ENCODE measurements at places on chromosomes 16 and 17.
A peak's percentile ranks its signal among the peaks of the same experiment; 100 is the strongest.

DNA sequence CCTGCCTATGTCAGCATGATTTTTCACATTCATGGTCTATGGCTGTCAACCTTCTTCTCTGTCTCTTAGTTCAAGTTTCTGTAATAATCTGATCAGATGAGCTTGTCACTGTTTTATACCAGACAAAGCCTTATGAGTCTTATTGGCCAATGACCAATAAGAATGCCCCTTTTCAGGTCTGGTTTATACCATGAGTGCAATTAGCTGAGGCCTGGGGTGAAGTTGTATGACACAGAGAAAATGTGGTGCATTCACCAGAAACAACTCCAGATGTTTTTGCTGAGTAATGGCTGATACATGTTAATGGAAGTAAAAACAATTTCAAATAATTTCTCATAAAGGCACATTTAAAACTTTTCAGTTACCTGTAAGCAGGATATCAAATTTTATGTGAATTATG lies 218.6 kb upstream of the CDH8 start:
- DNase-seq = no peak

DNA sequence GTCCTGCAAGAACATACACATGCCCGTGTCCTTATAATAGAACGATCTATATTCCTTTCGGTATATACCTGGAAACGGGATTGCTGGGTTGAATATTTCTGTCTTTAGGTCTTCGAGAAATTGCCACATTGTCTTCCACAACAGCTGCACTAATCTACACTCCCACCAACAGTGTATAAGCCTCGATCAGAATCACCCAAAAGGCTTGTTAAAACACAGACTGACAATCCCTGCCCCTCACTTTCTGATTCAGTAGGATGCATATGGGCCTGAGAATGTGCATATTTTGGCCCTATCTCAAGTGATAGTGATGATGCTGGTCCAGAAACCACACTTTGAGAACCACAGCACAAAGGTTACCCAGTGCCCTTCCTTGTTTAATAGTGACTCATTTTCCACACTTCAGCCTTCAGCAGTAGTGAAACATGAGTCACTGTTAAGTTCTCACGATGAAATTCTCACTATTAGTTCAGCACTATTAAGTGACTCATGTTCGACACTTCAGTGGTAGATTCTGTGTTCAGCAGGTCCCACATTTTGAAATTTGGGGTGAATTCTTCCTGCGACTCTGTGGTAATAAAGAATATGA lies 215.6 kb downstream of the GRIN2A start:
- DNase-seq = no peak

DNA sequence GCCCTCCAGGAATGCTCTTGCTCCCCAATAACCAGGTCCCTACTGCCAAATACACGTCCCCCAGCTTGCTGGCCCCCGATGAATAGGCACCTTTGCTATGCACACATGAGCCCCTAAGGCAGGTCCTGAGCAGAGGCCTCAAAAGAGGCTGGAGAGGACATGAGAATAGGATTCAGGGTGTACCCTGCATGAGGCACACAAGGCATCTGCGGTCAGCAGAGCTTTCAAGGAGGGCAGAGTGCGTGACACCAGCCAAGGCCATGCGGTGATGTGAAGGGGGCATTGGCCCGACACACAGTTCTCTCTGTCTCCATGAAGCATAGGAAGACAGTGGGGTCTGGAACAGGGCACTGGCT lies 6.9 kb downstream of the SEZ6L2 start:
- no peak for DNase-seq

- peak; percentile 1 for DNase-seq
These were observed 68.6 kb downstream of the HAPSTR1 start for GRCh38 chr16:9159839-9160550.

DNA sequence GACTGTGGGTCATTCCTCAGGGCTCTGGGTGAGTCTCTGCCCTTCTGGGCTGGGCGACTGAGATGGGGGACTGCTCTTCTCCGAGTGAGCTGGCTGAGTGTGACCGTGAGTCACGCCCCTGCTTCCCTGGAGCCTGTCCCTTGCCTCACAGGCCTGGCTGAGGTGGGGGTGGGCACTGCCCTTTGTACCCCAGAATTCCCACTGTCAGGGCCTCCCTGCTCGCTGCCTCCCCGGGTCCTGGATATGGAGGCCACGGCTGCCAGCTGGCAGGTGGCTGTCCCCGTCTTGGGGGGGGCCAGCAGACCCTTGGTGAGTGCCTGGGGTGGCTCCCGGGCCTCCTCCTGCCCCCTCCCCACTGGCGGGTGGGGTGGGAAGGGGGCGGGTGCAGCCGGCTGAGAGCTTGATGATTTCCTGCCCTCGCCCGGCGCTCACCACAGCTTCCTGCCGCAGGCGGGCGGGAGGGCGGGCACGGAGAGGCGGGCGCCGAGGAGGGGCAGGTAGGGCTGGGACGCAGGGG lies at the start of gene LAT:
LAT (plus strand) TSS at position 434 of the 517 bp plus-strand sequence. CDS start 366 bp downstream, outside the sequence.
- no peak for DNase-seq
